COR-L47 (cell line): ENCODE measurements at places on chromosomes 2 and 18.

DNA sequence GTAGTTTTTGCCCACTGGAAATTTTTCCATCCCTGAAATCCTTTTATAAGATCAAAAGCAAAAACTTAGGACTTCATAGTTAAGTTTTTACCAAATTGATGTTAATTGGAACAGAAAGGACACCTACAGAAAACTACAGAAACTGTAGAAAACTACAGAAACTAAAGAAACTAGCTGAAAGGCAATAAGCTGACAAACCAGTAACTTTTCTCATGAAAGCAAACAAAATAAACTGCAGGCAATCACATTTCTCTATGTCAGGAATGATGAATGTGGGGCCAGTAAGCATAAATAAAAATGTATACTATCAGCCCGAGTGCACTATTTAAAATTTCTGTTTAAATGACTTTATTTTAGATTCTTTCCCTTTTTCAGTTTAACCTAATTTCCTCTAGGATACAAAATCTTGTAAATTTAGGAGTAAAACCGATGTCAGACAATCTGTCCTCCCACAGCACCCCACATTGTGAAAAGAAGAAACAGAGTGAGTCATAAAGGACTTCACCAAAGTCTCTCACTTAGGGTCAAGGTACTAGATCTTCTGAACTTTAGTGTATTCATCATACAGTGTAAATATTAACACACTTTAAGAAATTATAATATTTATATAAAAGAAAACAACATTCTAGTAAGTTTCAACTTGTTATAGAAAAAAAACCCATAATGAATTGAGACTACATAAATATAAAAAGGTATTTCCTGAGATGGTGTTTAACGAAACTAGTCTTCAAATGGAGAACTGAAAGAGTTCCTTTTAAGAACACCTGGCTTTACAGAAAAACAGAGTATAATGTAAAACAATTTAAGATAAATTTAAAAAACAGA is 46.6 kb downstream of the USP40 start:
- DNase-seq = no peak

GRCh38 chr18:21900605-21901352 is 160.2 kb downstream of the MIB1 start:
- no peak for DNase-seq

- no peak for DNase-seq
These were observed 200.5 kb upstream of the HDAC4 start for GRCh38 chr2:239601201-239601851.

DNA sequence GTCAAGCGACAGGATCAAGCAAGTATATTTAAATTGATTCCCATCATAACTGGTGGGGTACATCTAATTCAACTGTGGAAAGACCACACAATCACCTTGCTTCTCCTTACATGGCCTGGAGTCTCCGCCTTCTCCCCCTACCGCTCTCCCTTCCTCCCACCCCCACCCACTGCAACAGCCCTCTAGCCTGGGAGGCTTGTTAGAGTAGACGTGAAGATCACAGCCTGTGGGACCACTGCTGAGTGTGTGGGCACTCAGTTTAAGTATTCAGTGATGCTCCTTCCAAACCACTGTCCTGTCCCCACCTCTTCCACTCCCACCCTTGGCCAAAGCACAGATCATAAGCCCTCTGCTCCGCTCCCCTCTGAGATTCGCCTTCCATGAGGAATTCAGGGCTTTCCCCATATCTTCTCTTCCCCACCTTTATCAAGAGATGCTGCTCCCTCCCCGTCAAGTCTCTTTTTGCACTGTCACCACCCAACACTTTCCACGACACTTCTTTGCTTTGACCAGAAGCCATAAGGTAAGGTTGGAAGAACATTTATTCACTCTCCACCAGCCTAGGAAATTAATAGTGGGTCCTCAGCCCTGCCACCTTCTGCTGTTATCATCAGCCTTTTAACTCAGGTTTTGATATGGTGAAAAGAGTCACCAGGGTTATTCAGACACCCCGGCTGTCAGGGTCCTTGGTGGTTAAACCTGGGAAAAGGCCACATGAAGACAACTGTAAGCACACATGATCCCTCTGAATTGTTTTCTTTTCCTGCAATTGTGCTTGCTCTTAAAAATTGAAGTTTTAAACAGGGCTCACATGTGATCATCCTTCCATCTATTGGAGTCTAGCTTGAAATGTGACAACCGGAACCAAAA is 1.7 kb downstream of the METTL4 start:
- DNase-seq = no peak

DNA sequence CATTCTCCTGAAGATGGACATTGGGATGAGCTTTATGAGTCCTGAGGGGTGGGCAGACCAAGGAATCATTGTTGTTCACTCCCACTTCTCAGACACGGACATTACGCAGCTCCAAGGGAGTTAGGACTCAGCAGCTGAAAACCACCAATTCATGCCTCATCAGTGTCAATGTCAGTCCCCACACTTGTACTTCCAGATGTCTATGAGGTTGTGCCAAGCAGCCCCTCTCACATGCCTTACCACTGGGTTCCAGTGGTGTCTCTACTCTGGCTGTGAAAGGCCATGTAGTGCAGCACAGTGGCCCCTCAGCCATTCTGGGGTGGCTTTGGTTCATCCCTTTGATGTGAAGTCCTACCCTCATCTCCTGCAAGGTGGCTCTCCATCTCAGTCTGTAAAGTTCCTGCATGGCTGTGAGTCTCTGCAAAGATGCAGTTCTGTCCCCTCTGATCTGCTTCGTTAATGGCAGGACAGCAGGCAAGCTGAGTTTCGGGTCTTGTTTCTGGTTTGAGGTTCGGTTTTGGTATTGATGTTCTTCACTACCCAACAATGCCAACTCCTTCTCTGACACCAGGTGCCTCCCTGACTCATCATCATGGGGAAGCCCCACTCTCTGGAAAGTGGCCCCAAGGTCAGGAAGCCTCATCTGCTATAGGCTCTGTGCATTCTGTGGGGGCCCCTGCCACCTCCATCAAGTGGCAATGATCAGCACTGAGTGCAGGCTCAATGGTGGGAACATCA is 14.0 kb upstream of the COL6A3 start:
- no peak for DNase-seq

DNA sequence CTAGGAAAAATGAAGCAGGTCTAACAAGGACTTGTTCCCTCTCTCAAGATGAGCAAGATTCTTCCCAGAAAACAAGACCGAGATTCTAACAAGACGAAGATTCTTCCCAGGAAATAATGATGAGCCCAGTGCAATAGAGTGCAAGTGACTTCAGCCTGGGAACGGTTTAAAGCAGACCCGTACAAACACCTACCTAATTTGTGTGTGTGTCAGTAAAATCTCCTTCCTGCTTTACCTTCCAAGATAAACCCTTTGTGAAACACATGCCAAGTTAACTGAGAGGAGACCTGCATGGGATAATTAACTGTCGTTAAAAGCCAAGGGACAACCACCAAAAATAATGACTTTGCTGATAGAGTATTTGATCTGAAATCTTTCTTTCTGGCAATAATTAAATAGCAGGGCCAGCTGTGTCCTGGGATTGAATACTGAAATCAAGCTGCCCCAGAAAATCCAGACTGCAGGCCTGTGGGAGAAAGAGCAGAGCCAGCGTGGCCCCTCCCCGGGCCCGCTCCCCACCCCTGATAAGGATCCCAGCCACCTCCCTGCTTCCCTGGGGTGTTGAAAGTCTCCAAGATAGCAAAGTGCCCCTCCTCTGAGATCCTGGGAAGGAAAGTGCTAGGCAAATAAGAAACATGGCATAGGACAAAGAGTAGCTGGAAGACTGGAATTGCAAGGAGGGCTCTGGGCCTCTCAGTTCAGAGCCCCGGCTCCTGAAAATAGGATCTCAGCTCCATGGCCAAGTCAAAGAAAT is 145.5 kb downstream of the CYP26B1 start:
- DNase-seq = no peak

DNA sequence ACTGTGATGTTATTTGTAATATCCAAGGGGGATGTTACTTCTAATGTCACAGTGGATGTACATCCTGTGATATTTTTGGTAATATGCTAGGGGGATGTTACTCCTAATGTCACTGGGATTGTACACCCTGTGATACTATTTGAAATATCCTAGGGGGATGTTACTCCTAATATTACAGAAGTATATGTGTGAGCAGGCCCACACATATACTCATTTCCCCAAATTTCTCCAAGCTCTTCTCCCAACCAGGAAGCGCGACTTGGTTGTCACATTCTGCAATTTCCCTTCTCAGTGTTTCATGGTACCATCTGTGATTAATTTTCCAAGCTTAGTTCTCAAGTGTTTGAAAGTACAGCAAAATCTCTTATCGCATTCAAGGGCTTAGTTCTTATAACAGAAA is 29.5 kb upstream of the CHN1 start:
- DNase-seq = no peak

- no peak for DNase-seq
These were observed 762 bp upstream of the SPOPL start for GRCh38 chr2:138500592-138501424.

- no peak for DNase-seq
These were observed 443.2 kb upstream of the GYPC start for GRCh38 chr2:126212735-126213134.

DNA sequence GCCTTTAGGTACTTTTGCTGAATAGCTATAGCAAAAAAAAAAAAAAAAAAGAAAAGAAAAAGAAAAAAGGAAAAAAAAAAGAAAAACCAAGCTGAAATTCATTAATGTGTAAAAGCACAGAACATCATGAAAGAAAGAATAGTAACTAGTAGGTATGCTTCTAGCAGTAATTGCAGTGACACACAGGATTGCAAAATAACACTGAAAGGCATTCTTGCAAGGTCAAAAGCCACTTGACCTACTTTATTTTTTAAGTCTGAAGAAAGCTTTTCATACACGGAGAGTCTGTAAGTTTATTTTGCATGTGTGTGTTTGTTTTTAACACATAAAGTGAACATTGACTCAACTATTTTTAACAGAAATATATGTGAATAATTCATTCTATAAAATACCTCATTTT is 54.4 kb downstream of the DOK6 start:
- DNase-seq = no peak

GRCh38 chr18:56511996-56512395 is 126.4 kb downstream of the TXNL1 start:
- no peak for DNase-seq

- no peak for DNase-seq
These were observed 844.9 kb downstream of the CPS1 start for GRCh38 chr2:211401328-211401727.

DNA sequence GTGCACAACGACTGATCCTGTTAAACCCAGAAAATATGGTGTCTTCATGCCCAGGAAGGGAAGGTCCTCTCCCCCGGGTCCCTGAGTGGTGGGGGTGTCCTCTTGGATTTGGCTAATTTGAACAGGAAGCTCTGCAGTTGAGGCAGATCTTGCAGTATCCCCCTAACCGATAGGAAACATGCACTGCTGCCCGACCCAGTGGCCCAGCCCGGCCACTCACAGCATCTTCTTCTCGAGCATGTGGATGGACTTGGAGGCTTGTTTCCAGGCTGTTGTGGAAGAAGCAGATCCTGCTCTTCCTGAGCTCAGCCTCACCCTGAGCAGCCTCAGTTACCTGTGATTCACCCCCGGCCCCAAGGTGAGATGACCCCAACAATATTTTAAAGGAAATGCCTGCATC is 46.4 kb upstream of the ASB1 start:
- no peak for DNase-seq

GRCh38 chr18:32730620-32731091 is 42.2 kb downstream of the KLHL14 start:
- peak; percentile 70 for DNase-seq

DNA sequence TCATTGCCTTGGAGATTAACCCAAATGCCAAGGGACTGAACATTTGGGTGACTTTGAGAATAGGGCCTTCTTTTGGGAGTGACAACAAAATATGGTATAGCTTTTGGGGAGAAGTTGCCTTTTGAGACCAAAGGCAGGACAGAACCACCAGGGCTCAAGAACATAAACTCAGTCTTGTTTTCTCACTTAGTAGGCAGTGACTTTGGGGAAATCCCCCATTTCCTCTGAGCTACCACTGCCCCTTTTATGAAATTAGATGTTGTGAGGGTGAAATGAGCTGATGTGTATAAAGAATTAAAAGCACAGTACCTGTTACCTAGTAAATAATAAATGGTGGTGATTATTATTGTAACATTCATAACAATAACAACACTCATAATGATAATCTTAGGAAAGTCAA is 36.5 kb downstream of the GPD2 start:
- DNase-seq = no peak

DNA sequence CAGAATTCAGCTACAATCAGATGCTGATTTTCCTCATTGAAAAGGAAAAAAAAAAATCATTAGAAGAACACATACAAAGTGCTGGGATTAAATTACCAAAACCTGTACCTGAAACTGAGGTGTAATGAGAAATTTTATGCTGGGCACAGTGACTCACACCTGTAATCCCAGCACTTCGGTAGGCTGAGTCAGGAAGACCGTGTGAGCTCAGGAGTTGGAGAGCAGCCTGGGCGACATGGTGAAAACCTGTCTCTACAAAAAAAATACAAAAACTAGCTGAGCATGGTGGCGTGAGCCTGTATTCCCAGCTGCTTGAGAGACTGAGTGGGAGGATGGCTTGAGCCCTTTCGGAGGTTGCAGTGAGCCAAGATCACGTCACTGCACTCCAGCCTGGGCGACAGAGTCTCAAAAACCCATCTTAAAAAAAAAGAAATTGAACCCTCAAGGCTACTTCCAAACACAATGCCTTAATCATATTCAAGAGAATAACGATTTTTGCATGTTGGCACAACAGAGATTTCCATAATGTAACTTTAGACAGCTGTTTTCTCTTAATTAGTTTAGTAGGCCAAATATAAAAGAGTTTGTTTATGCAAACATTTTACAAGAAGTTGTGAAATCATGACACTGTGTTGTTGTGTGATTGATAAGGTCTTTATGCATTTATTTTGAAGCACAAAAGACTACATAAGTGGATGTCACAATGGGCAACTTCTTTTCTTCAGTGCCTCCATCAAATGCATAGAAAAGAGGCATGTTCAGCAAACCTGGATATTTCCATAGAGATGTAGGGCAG is 63.9 kb downstream of the FAM161A start:
- DNase-seq = no peak

DNA sequence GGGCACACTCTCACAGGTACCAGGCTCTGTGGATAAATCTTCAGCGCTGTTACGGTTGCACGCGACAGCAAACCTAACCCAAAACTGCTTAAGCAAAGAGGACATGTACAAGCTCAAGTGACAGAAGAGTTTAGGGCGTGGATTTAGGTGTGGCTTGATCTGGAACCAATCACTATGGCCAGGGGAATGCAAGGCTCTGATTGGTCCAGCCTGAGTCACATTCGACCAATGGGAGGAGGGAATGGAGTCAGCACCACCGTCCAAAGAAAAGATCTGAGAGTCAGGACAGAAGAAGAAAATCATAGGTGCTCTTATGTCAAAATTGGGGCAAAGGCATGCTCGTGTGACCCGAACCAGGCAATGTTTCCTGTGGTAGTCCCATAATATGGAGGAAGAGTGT is 139.0 kb downstream of the TRIM43 start:
- DNase-seq = no peak

- no peak for DNase-seq
These were observed 171.1 kb downstream of the FTCDNL1 start for GRCh38 chr2:199679883-199680282.

GRCh38 chr2:82023710-82024109 is 1719.2 kb upstream of the LRRTM1 start:
- DNase-seq = no peak
